ENCODE measurements at places on chromosomes 1 and 21.

GRCh38 chr1:172827841-172828240 is 168.9 kb downstream of the FASLG start:
- H3K27ac ChIP-seq: no peak overlapping the region
- no peaks in the 10 kb centered on the region for H3K36me3 ChIP-seq
- no peak overlapping the region for H3K4me3 ChIP-seq
- DNase-seq: no peak
- H3K27me3 ChIP-seq: peaks cover 30% of the 10 kb centered on the region

DNA sequence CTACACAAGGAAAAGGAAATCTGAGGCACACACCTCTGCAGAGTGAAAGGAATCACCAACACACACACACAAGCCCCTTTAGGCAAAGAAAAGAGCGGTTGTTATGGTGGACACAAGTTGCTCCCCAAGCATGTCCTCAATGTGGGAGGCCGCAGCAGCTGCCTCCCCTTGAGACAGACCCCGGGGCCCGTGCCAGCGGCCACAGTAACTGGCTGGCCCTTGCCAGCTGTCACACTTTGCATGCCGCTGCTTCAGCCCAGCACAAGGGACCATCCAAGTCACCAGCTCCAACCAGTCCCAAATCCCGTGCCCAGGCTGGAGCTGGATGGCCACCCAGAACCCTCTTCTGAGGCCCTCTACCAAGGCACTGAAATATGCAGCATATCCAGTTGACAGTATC is 2.9 kb upstream of the OLIG1 start:
- DNase-seq: no peak
- H3K27me3 ChIP-seq: peaks cover 60% of the 10 kb centered on the region
- no peaks in the 10 kb centered on the region for H3K36me3 ChIP-seq
- no peak overlapping the region for H3K27ac ChIP-seq
- peaks cover 9% of the 10 kb centered on the region for H3K4me1 ChIP-seq
- no peak overlapping the region for H3K4me3 ChIP-seq

DNA sequence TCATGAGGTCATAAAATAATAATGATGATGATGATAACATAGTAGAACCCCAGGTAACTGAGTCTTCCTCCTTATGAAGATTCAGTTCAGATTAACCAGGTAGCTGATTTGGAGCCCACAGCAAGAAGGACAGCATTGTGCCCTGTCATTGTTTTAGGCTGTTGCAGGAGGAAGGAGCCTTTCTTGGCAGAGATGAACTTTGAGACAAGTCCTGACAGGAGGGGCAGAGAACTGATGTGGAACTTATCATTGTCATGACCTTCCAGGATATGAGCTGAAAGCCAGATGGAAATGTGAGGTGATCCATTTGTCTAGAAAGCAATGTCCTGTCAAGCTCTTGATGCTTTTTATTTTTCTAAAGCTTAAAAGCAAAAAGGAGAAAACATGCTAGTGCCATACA is 132.6 kb upstream of the COA6 start:
- H3K27me3 ChIP-seq: peaks cover 3% of the 10 kb centered on the region
- peaks cover 17% of the 10 kb centered on the region for H3K4me1 ChIP-seq
- H3K36me3 ChIP-seq: peaks cover 4% of the 10 kb centered on the region
- H3K27ac ChIP-seq: no peak overlapping the region

DNA sequence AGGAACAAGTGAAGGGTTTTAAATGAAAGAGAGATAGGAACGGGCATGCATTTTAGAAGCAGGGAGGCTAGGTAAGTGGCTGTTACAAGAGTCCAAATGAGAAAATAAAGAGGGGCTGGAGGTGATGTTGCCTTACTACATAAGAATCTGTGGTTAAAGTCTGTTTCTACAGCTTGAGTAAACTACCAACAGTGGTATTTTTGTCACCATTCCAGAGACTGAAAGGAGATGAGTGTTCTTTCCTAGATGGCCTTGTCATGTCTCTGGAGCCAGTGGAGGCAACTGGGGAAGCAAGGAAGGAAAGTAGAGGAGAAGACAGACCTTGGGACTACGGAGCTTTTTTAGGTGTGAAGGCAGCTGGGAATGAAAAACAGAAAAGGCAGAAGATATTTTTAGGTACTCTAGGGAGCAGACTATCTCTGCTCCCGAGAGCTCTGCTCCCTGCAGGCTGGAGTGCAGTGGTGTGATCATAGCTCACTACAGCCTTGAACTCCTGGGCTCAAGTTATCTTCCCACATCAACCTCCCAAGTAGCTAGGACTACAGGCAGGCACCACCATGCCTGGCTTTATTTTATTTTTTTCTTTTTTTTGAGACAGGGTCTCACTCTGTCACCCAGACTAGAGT is 12.2 kb downstream of the HDAC1 start:
- H3K4me1 ChIP-seq: peaks cover 34% of the 10 kb centered on the region
- no peak overlapping the region for H3K27ac ChIP-seq
- H3K27me3 ChIP-seq: no peaks in the 10 kb centered on the region
- no peak overlapping the region for H3K4me3 ChIP-seq

DNA sequence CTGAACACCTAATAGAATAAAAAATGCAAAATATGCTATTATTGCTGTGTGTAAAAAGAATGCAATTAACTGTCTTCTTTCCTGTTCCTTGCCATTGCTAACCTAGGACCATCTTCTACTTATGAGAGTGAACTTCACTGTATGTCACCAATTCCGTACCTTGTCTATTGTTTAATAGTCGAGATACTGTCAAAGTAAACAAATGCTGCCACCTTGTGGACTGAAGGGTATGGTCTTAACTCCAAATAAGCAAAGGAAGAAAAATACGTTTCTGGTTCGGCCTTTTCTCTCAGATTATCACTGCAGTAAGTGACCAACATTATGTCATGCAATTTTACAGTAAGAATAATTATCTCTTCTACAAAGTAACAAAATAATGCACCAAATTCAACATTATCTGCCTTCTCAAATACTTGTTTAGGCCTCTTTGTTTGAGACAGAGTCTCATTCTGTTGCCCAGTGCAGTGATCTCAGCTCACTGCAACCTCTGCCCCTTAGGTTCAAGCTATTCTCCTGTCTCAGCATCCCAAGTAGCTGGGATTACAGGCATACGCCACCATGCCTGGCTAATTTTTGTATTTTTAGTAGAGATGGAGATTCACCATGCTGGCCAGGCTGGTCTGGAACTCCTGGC is 133.4 kb downstream of the COP1 start:
- peak; percentile 73 for DNase-seq
- peaks cover 2% of the 10 kb centered on the region for H3K4me1 ChIP-seq
- H3K27ac ChIP-seq: no peak overlapping the region
- no peaks in the 10 kb centered on the region for H3K27me3 ChIP-seq

GRCh38 chr1:78054559-78054958 is 8.8 kb downstream of the GIPC2 start:
- H3K27me3 ChIP-seq: peaks cover 12% of the 10 kb centered on the region
- H3K4me1 ChIP-seq: peaks cover 8% of the 10 kb centered on the region
- no peak for DNase-seq
- H3K36me3 ChIP-seq: no peaks in the 10 kb centered on the region

GRCh38 chr1:17141441-17142197 is 22.4 kb upstream of the PADI2 start:
- no peak overlapping the region for H3K27ac ChIP-seq
- no peak overlapping the region for H3K4me3 ChIP-seq
- no peak for DNase-seq
- no peaks in the 10 kb centered on the region for H3K4me1 ChIP-seq
- H3K27me3 ChIP-seq: peaks cover 7% of the 10 kb centered on the region

DNA sequence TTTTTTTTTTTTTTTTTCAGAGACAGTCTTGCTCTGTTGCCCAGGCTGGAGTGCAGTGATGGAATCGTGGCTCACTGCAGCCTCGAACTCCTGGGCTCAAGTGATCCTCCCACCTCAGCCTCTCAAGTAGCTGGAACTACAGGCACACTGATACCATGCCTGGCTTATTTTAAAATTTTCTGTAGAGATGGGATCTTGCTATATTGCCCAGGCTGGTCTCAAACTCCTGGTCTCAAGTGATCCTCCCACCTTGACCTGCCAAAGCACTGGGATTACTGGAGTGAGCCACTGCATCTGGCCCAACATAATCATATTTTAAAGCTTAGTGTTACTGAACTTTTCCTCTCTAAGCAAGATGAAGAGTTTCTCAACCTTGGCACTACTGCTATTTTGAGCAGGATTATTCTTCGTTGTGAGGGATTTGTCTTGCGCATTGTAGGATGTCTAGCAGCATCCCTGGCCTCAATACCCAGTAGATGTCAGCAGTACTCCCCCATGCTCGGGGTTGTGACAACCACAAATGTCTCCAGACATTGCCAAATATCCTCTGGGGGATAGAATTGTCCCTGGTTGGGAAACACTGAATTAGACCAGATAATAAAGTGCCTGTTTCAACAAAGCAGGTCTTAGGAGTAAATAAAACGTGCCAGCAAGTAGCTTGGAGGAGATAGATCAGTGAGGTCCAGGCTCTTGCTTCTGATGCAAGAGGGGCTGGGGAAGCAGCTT is 15.1 kb upstream of the THRAP3 start:
- H3K4me3 ChIP-seq: no peak overlapping the region
- H3K27ac ChIP-seq: no peak overlapping the region
- no peak for DNase-seq
- peaks cover 15% of the 10 kb centered on the region for H3K4me1 ChIP-seq
- no peaks in the 10 kb centered on the region for H3K36me3 ChIP-seq
- no peaks in the 10 kb centered on the region for H3K27me3 ChIP-seq

DNA sequence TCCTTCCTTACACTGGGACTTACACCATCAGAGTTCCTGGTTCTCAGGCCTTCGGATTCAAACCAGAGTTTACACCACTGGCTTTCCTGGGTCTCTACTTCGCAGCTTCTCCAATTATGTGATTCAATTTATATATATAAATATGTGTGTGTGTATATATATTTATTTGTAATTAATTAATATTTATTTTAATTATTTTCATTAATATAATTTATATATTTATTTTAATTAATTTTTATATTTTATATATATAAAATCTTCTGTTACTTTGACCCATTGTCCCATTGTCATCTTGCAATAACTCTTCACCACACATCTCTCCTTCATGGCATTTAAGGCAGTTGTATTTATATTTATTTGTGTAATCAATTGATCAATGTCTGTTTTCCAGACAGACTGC is 28.4 kb upstream of the ST6GALNAC3 start:
- H3K36me3 ChIP-seq: no peaks in the 10 kb centered on the region
- no peak overlapping the region for H3K27ac ChIP-seq
- no peak overlapping the region for H3K4me3 ChIP-seq
- no peaks in the 10 kb centered on the region for H3K4me1 ChIP-seq

GRCh38 chr1:30162565-30162964 is 560.8 kb downstream of the MATN1 start:
- H3K36me3 ChIP-seq: no peaks in the 10 kb centered on the region
- peaks cover 24% of the 10 kb centered on the region for H3K27me3 ChIP-seq
- no peak for DNase-seq
- H3K27ac ChIP-seq: no peak overlapping the region
- no peak overlapping the region for H3K4me3 ChIP-seq

- H3K4me3 ChIP-seq: no peak overlapping the region
- H3K36me3 ChIP-seq: no peaks in the 10 kb centered on the region
- no peak for DNase-seq
- H3K4me1 ChIP-seq: no peaks in the 10 kb centered on the region
Observed at GRCh38 chr1:68798071-68798470, 301.2 kb upstream of the DEPDC1 start.

DNA sequence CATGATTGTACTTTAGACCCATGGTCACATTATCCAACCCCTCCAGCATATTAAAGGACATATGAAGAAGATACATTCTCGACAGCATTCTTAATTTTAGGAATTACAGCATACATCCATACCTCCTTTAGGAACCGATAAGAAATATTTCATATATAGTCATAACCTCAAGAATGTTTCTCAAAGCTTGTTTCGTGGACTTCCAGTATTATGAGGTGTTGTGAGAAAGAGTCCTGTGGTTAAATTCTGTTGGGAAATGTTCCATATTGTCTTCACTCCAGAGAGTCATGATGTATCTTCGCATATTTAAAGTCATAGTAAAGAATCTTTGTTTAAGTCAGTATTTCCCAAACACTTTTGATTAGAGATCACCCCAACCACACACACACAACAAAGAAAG is 321.0 kb upstream of the SNX7 start:
- H3K4me1 ChIP-seq: no peaks in the 10 kb centered on the region
- no peak overlapping the region for H3K4me3 ChIP-seq
- DNase-seq: no peak

DNA sequence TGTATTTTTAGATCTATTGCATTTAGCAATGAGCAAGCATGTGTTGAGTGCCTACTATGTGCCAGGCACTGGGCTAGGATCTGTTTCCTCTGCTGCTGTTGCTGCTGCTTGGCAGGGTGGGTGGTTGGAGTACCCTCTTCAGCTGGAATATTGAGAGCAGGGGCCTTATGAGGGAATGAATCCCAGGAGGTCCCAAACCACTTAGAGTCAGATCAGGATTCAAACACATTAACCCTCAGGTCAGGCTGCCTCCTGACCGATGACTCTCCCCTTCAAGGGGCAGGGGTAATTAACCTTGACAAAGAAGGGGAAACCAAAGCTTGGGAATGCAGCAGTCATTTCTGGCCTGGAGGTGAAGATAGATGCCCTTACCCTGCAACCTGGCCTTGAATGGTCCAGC is 138.0 kb downstream of the IGSF21 start:
- DNase-seq: no peak
- H3K4me3 ChIP-seq: no peak overlapping the region
- no peaks in the 10 kb centered on the region for H3K4me1 ChIP-seq
- no peaks in the 10 kb centered on the region for H3K36me3 ChIP-seq
- H3K27ac ChIP-seq: no peak overlapping the region

DNA sequence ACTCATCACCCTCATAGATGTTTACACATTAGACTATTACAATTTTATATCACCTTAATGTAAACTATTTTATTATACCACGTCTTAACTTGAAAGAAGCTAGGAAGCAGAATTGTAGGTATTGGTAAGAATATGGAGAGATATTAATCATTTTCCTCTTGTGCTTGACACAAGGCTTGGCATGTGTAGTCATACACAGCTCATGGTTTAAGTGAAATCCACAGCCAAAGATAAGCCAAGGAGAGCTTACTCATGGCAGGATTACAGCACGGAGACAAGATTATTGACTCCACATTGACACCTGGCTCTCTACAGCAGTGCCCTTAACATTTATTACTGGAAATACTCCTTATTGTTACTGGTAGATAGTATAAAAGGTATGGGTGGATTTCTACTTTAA is 68.4 kb upstream of the ADGRL4 start:
- H3K4me1 ChIP-seq: no peaks in the 10 kb centered on the region
- no peak overlapping the region for H3K27ac ChIP-seq
- no peak overlapping the region for H3K4me3 ChIP-seq
- H3K36me3 ChIP-seq: no peaks in the 10 kb centered on the region

DNA sequence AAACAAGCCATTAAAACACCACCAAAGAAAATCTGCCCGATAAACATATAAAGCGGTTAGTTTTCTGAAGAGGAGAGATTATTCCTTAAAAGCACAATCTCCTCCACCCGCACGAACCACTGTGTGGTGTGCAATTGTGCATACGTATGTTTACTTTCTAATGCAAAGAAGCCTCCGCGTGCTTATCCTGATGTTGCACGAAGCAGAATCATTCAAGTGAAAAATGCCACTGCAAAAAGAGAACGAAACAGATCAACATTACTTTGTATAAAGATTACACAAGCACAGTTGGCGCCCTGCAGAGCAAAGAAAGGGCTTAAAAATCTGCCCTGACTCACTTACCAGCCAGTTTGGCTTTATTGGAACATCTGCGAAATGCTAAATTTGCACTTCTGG is 166.8 kb downstream of the ZNF281 start:
- peaks cover 40% of the 10 kb centered on the region for H3K27me3 ChIP-seq
- peak; percentile 48 for DNase-seq
- H3K4me3 ChIP-seq: no peak overlapping the region

Measured in activated CD4-positive, alpha-beta T cell treated with anti-CD3 and anti-CD28 coated beads, Interleukin-2, amount 10 ng/mL, durations not matched to agents 24 days and 14 days (primary cell).